ENCODE measurements at places on chromosomes 11 and 22. TPM values are rescaled to one million over a fixed set of nuclear protein-coding genes. Genes with fewer than 3 reads are reported as not detected.

The MMP26 gene
- total RNA-seq = not detected

The CARNS1 gene
- 2.0 TPM for total RNA-seq

DNA sequence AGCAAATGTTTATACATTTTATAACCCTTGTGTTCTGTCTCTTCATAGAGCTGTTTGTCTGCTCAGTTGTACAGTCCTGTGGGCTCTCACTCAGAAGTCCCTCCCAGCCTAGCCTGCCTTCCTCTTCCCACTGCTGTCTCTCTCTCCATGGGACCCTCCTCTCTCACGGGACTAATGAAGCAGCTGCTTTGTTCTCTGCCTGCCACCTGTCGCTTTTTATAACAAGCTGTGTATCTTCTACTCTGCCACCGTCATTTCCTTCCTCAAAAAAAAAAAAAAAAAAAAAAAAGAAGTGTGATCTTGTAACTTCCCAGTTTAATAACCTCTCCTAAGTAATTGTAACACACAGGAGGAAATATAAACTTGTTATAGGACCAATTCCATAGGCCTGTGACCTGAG, 92.2 kb upstream of the ALKBH3 start:
- DNase-seq = no peak

The IGSF9B gene
- total RNA-seq = 15.2 TPM

- no peak for DNase-seq
Measured at GRCh38 chr11:8612522-8612921, 18.5 kb upstream of the STK33 start.

The KCNE3 gene
- not detected for total RNA-seq

- no peak for DNase-seq
Measured at GRCh38 chr22:49119551-49119952, 708.1 kb downstream of the BRD1 start.

The SLC6A5 gene
- total RNA-seq = not detected

GRCh38 chr11:74676596-74676995, 54.6 kb downstream of the CHRDL2 start:
- no peak for DNase-seq

- no peak for DNase-seq
Measured at GRCh38 chr22:30178181-30179126, 68.1 kb downstream of the LIF start.

DNA sequence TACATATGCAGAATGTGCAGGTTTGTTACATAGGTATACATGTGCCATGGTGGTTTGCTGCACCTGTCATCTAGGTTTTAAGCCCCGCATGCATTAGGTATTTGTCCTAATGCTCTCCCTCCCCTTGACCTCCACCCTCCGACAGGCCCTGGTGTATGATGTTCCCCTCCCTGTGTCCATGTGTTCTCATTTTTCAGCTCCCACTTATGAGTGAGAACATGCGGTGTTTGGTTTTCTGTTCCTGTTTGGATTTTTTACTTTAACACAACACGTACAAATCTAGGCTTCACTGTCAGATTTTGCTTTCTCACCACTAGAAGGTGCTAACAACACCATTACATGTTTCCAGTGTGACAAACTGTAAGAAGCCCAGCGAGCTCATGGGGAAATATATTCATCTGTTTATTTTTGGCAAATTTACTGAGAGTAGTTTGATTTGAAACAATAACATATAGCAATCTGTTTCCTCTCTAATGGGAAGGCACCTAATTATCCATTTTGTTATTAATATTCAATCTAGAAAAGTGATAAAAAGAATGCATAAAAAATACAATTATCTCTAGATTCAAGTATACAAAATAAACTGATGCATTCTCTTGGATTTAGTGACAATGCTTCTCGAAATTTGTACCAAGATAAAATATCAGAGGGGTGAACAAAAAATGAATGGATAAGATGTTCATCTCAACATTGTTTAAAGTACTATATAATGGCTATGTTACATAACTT, 23.2 kb upstream of the BIRC3 start:
- no peak for DNase-seq

The SMC1B gene
- total RNA-seq = 0.37 TPM

- no peak for DNase-seq
Measured at GRCh38 chr22:27842669-27843431, 41.3 kb upstream of the MN1 start.

The TMEM134 gene
- total RNA-seq = 49.6 TPM

The JOSD1 gene
- total RNA-seq = 96.4 TPM

GRCh38 chr22:47375621-47376321, 613.3 kb downstream of the TBC1D22A start:
- no peak for DNase-seq
